Tibial artery (tissue), 4 donors: ENCODE measurements at places on chromosomes 3 and 15.
A peak's percentile ranks its signal among the peaks of the same experiment; 100 is the strongest.

- DNase-seq = no peak
Measured at GRCh38 chr3:89315750-89316470, 208.5 kb downstream of the EPHA3 start.

DNA sequence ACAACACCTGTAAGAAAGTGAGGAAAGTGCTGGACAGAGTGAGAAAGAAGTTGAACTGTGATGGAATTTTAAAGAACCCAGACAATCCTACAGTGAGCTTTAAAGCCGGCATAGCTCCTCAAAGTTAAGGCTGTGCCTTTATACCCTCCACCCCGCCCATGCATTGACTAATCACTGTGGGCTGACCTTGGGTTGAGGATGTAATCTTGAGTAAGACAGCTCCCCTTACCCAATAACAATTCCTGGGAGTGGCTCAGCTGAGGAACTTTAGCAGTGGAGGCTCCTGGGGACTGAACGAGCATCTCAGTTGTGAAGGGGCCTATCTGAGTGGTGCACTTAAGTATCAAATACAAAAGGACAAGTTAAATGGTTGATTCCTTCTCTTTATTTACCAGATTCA is 35.7 kb upstream of the ZNF770 start:
- no peak for DNase-seq

- peak; percentile 65 for DNase-seq
Measured at GRCh38 chr3:126342991-126343648, 14.1 kb downstream of the KLF15 start.

GRCh38 chr15:92714077-92714476 is 58.5 kb upstream of the FAM174B start:
- no peak for DNase-seq

GRCh38 chr3:149957361-149958125 is 13.2 kb downstream of the PFN2 start:
- no peak for DNase-seq

DNA sequence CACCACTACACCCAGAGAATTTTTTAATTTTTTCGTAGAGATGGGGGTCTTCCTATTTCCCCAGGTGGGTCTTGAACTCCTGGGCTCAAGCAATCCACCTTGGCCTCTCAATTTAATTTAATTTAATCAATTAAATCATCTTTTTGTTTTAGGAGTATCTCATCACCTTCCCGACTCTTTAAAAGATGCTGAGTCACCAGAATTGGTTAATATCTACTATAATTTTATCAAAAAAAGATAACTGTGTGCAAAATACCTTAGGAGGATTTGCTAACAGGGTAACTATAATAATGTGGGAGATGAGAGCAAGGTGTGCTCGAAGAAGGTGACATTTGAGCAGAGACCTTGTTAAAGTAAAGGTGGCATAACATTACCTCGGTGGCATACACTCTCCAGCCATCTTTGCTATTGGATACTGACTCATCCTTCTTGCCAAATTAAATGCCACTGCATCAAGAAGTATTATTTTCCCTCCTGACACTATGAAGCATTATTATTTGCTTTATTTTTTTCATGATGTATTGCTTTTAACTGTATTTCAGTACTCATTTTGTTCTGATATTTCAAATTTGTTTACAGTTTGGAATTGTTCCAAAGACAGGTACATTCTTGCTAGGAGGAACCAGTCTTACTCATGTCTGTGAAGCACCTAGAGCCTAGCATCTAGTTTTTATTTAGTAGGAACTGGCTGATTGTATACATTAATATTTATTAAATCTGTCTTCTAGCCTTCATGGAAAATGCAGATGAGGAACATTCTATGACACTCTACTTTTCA is 200.7 kb downstream of the MBNL1 start:
- no peak for DNase-seq

DNA sequence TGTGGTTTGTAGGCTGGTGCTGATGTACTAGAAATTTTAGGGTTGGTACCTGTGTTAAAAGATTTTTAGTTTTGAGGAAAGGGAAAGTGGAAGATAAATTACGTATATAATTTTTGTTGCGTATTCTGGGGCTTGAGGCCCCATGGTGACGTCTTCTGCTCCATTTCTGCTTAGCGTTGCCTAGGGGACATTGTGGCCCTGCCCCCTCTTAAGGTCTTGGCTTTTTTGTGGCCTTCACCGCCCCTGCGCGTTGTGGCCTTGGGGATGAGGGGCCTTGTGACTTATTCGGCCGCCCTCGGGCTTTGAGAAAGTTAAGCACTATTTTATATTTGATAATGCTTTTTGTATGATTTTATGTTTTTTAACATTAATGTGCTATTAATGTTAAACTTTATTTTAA is 182.0 kb downstream of the KLF13 start:
- DNase-seq = no peak

GRCh38 chr3:127464642-127465041 is 125.9 kb downstream of the TPRA1 start:
- no peak for DNase-seq

- DNase-seq = peak; percentile 64
Measured at GRCh38 chr3:37741644-37742043, 120.0 kb upstream of the CTDSPL start.

DNA sequence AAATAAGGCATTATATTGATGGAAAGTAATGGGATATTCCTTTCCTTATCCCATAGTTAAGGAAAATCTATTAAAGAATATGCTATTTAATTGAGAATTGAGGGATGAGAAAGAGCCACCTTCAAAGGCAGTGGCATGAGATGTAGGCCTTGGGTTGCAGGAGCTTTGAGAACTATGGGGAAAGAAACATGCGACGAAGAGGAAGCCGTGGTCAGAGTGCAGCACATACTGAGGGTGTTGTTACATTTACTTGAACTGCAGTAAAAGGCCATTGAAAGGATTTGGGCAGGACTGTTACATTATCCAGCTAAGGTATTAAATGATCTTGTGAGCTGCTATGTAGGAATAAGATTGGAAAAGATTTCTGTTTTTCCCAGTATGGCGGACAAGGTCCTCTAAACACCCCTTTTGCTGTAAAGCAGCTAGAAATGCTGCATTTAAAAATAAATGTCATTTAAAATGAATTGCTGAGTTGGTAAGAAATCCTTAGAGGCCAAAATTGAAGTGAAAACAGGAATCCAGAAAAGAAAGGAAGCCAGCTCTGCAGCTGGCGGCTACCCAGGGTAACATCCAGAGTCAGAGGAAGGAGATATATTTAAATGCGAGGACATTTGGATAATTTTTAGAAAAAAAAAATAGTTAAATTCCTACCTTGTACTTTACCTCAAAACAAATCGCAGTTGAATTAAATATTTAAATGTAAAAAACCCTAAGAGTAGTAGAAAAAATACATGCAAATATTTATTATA is 61.7 kb downstream of the IL1RAP start:
- DNase-seq = no peak

DNA sequence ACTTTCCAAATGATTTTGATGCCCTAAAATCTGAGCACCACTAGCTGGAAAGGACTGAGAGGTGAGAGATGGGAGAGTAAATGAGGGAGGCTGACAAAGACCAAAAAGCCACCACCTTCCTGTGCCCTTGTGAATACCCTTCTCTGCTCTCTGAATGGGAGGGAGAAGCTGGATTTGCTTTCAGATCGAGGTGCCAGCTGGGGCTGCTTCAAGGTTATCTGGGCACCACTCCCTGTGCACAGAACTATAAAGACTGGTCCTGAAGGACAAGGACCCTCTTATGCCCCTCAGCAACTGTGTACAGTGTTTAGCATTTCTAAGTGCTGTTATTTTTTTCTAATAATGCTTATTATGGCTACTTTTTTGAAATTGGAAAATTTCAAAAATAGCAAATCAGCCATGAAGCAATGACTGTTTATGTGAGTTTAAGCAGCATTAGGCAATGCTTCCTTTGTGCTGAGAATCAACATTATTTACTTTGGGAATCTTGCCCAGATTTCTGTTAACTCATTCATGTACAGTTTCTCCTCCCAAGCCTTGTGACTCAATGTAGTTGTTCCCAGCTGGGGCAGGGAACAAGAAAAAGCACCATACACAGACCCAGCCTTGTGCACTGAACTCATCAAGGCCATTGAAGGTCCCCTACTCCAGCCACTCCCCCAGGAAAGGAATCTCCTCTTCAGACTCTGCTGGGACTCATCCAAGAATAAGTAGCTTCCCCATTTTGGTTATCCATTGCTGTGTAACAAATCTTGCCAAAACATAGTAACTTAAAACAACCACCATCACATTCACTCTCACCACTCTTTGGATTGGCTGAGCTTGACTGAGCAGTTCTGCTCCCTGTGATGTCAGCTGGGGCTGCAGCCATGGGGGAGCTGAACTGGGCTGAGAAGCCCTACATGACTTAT is 37.3 kb upstream of the CDV3 start:
- DNase-seq = no peak

- DNase-seq = no peak
Measured at GRCh38 chr3:161420746-161421145, 49.4 kb upstream of the SPTSSB start.

DNA sequence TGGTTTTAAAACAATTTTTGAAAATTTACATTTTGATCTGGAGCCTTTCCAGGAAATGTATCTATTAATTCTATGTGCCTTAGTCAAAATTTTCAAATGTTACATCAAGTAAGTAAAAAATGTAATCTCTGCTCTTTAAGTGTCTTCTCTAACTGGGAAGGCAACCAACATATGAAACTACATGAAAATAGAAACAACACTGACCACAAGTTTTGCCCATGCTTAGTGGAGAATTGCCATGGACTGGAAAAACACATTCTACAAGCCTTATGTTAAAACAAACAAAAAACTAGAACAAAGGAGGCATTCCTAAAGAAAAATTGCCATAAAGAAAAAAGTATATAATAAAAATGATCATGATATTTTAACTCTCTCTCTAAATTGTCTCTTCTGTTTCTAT is 75.9 kb upstream of the SPRED1 start:
- DNase-seq = no peak

GRCh38 chr3:23760325-23760724 is 45.4 kb upstream of the UBE2E1 start:
- DNase-seq = no peak

- DNase-seq = no peak
Measured at GRCh38 chr3:149965278-149965677, 5.4 kb downstream of the PFN2 start.

- peak; percentile 56 for DNase-seq
Measured at GRCh38 chr15:77019521-77020331, 24.8 kb downstream of the PSTPIP1 start.

- DNase-seq = peak; percentile 83
Measured at GRCh38 chr3:125141596-125142419, 70.7 kb downstream of the SLC12A8 start.

GRCh38 chr15:68231102-68231818 is 1.7 kb upstream of the CLN6 start:
- DNase-seq = peak; percentile 40

GRCh38 chr3:42631620-42632019 is 21.9 kb upstream of the ZBTB47 start:
- no peak for DNase-seq

GRCh38 chr15:41603941-41604911 is 45.2 kb downstream of the TYRO3 start:
- DNase-seq = peak; percentile 76

- no peak for DNase-seq
Measured at GRCh38 chr3:5226783-5227182, 39.3 kb downstream of the EDEM1 start.

DNA sequence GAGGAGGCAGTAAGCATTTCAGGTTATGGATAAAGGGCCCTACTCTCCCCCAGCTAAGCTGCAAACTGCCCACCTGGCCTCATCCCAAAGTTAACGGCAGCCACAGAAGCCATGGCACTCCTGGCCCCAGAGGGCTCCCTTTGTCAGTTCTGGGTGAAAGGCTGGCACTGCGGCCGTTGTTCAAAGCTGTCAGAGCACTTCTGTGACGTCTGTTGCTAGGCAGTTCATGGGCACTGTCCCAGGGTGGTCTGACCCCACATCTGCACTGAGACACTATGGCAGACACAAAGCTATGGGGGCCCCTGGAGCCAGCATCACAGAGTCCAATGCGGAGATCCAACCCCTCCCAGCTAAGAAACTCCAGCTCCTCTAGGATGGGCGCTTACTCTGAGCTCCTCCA is 30.0 kb downstream of the TLE3 start:
- DNase-seq = no peak

- DNase-seq = no peak
Measured at GRCh38 chr3:12309716-12310115, 20.8 kb downstream of the PPARG start.

DNA sequence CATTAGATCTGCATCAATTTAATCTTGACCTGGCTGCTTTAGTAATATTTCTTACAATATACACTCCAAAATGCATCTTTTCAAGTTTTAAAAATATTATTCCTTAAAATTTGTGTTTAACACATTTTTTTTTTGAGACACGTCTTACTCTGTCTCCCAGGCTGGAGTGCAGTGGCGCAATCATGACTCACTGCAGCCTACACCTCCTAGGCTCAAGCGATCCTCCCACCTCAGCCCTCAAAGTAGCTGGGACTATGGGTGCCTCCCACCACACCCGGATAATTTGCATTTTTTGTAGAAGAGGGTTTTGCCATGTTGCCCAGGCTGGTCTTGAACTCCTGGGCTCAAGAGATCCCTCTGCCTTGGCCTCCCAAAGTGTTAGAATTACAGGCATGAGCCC is 73.6 kb downstream of the ETV5 start:
- peak; percentile 34 for DNase-seq

DNA sequence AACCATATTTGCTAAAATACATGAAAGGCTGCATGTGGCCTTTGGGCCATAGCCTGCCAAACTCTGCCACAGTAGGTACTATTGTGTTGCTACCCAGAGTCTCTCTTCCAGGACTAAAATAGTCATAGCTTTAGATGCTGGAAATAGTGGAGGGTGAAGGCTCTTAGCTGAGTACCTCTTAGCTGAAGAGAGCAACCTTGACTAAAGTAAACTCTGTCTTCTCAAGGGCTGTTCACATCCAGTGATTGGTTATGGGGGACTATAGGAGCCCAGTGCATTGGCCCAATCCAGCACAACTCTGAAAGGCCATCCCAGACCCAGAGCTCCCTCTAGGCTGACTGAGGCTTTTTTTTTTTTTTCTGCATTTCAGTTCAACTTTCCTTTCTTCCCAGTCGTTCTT is 117.8 kb upstream of the ACP3 start:
- no peak for DNase-seq

GRCh38 chr15:98717942-98718341 is 69.6 kb downstream of the IGF1R start:
- DNase-seq = no peak

- DNase-seq = no peak
Measured at GRCh38 chr3:102299125-102299877, 135.5 kb upstream of the ZPLD1 start.

- DNase-seq = no peak
Measured at GRCh38 chr15:50685191-50685975, 1.2 kb downstream of the TRPM7 start.

DNA sequence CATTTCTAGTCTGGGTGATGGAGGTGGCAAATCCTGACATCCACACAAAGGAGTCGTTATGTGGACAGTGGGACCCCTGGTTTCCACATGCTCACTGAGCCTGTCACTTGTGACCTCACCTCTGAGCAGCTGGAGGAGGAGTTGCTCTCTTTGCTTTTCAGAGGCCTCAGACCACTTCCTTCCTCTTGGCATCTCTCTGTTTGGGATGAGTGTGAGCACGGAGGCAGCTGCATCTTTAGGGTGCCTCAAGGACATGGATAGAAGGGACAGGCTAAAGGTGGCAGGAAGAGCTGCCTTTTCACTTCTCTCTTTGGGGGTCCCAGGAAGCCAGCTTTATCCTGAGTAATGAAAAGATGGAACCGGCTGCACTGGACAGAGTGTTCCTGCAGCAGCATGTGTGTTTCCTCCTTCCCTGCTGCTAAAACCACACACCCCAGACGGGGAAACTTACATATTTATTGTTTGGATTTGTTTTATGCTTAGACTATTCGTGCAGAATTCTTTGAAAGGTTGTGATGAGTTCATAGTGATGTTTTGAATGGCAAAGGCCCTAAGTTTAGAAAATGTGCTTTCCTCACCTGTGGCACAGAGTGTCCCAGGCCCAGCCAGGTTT is 31.8 kb downstream of the GPR171 start:
- peak; percentile 49 for DNase-seq

- DNase-seq = peak; percentile 40
Measured at GRCh38 chr15:70853318-70853972, 512 bp downstream of the LARP6 start.
